NCI-H526 (cell line): ENCODE measurements at places on chromosomes 4 and X.

DNA sequence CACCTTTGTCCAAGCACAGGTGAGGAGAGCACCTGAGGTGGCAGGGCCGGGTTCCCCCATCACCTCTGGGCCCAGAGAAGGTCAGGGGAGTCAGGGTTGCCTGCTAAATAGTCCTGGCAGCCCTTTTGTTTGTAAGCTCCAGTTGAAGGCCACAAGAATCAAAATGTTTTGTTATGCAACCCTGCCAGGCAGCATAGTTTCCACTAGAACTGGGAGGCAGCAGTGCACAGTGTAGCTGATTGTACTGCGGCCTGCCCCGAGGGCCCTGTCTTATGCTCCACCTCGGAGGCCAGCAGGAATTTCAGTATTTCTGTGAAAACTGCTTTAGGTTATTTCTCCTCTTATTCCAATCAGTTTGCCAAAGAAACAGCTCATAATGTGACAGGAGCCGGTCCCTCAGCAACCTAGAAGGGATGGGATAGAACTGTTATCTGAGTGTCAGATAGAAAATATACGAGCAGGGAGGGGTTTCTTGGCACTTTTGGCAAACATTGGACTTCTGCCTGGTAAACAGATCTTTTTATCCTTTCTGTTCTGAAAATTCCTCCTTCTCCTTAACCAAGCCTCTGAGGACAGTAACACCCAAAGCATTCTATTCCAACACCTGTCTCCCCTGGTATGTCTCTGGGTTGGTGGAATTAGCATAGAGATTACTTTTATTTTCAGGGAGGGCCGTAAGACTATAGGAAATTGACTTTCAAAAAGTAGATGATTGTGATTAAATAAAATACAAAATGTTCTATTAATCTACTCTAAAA is 93.6 kb downstream of the LNX1 start:
- DNase-seq = no peak

DNA sequence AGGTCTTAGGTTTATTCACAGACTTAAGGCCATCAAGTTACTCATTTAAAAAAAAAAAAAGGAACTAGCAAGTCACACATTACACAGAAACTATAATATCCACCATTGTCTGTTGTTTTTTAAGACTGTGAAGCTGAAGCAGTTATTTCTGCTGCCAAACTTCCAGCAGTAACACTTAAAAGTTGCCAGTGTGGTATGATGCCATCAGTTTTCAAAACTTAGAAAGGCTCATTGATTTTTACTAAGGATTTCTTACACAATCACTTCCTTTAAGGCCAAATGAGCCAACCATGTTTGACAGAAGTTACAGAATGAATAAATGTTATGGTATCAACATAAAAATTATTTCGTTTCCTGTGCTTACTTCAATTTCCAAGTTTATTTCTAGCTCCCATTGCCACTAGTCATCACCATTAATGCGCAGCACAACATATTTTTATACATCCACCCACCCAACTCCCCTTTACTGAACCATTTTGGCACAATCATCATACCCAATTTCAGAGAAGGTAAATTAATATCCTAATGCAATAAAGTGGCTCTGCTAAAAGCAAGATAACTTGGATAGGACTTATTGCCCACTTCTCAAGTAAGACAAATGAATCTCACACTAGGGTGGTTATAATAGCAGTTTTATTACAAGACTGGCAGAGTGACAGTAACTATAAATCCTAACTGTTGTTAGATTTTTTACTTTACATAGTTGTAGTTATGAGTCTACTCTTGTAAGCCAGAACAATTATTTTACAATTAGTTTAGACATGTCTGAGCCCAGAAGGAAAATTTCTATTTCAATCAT is 13.1 kb downstream of the PDGFC start:
- no peak for DNase-seq

- DNase-seq = peak; percentile 81
Observed at GRCh38 chrX:153662266-153662665, 11.3 kb downstream of the PNCK start.

DNA sequence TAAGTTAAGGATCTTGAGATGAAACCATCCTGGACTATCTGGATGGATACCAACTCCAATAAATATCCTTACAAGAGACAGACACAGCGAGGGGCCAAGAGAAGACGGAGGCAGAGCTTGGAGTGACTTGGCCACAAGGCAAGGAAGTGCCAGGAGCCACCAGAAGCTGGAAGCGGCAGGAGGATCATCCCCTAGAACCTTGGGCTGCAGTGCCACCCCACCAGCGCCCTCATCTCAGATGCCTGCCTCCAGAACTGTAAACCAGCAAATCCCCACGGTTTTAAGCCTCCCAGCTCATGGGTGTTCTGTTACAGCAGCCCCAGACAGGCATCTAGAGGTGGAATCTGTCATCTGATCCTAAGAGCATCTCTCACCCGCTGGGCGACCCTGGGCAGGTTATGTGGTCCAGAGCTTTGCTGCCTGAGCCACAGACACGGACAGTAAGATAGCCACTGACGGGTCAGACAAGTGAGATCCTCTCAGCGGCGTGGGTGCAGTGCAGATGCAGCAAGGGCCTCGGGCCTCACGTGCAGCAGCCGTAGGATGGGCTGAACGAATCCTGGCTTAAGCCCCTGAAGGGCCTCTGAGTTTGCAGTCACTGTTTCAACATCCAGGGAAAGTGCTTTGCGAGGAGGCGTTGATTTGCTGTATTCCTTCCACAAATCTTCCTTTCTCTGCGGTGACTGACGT is 25.1 kb upstream of the MXD4 start:
- DNase-seq = no peak

GRCh38 chr4:139799615-139800014 is 134.0 kb downstream of the MGST2 start:
- DNase-seq = no peak

- no peak for DNase-seq
Observed at GRCh38 chrX:146907391-146908240, 93.1 kb upstream of the CXorf51A start.

DNA sequence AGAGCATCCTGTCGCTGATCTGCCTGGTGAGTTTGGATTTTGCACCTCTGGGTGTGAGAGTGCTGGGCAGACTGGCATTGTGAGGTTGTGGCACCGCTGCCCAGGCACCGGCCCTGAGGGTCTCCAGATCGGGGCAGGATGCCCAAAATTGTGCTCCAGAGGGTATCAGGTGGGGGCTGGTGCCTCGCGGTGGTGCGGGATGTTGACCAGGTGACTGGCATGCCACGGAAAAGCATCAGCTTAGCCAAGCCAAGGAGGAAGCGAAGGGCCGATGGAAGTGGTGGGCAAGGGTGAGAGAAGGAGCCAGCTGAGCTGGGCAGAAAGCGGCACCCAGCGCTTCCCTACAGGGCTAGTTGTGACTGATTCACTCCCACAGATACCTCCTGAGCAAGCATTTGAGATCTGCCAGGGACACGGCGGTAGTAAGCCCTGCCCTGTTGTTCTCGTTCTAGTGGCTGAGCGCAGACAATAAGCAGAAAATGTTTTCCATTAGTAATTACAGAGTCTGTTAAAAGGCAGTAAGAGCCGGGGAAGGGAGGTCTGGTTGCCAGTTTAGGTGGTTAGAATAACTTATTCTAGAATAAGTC is 809 bp downstream of the ZFP92 start:
- DNase-seq = peak; percentile 12

GRCh38 chr4:172992648-172993378 is 175.8 kb upstream of the GALNT7 start:
- no peak for DNase-seq

GRCh38 chrX:41781500-41781899 is 57.5 kb downstream of the GPR82 start:
- DNase-seq = no peak

GRCh38 chrX:2741386-2741785 is 10.5 kb upstream of the XG start:
- no peak for DNase-seq

DNA sequence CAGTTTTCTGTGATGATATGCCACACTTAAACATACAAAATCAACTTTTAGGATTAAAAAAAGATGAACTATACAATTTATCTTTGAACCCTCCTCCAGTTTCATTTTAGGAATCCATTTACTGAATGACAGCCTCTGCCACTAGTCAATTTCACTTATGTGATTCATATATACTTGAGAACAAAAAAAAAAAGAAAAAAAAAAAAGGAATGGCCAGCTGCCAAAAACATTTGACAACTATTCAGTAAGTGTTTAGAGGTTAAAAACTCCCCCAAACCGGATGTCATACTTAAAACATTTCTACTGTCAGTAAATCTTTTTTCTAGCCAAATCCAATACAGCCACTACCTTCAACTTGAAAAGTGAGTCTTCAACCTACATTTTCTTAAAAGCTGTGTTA is 266.7 kb upstream of the MAGEB2 start:
- no peak for DNase-seq

DNA sequence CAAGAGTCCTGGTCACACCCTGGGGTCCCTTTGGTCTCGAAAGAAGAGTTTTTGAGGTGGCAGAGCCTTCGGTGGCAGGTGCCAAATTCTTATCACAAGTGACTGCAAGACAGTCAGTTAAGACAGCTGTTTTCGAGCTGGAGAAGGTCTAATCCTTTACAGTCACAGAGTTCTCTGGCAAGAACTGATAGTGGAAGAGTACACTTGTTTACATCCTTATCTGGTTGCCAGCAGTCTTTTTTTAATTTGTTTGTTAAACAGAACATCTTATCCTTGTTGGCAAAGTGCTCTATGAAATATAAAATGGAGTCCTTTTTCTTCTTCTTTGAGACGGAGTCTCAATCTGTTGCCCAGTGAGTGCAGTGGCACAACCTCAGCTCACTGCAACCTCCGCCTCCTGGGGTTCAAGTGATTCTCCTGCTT is 50.4 kb upstream of the ELOVL6 start:
- DNase-seq = no peak

GRCh38 chr4:35818520-35818919 is 425.8 kb downstream of the ARAP2 start:
- no peak for DNase-seq

GRCh38 chrX:9362363-9362928 is 102.4 kb upstream of the TBL1X start:
- DNase-seq = no peak
